BE2C (cell line): ENCODE measurements at places on chromosomes 4 and X.

- DNase-seq, result no peak
Measured at GRCh38 chr4:89739311-89739988, 97.5 kb downstream of the SNCA start.

DNA sequence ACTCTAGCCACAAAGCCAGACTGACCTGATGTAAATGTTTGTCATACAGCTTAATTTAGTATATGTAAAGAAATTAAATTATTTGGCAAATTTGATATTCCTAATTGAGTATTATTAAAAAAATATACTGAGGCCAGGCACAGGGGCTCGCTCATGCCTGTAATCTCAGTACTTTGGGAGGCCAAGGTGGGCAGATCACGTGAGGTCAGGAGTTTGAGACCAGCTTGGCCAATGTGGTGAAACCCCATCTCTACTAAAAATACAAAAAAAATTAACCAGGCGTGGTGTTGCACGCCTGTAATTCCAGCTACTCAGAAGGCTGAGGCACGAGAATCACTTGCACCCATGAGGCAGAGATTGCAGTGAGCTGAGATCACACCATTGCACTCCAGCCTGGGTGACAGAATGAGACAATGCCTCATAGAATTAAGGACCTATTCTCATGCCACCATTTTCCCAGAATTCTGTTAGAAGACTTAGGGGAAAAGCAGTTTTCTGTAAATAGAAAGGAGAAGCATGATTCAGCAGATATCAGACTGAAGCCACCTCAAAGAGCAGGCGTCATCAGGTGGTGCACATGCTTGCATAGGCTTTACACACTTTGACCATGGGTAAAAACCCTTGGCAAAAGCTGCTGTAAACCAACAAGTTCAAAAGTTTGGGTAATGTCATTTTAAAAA, 6.1 kb downstream of the UBQLN2 start:
- DNase-seq, result no peak

DNA sequence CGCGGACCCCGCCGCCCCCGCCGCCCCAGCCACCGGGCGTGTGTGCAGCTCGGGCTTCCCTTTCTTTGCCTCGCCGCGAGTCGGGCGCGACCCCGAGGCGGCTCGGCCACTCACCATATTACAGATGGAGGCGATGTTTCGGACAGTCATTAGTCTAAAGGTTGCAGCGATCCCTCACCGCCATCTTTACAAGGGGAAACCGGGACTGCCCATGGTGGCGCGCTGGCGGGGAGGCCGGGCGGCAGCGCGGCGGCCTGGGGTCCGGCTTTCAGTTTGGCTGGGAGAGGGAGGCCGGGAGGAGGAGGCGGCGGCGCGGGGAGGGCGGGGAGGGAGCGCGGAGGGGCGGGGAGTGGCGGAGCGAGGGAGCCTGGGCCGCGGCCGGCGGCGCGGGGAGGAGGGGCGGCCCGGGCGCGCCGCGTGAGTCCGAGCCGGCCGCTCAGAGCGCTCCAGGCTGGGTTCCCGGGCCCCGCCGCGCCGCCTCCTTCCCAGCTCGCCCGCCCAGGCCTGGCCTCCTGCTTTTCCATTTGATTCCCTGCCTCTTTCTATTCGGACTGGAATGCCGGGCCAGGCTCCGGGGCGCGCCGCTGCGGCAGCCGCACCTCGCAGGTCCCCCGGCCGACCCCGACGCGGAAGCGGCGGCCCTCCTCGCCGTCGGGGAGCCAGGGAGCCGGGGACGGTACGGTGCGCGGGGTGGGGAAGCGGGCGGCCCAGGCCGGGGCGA, at the start of gene USP46:
TSS of gene USP46 (minus strand) at position 301 of the 721 bp plus-strand sequence. CDS start at position 150, 151 bp downstream.
- peak; percentile 80 for DNase-seq

DNA sequence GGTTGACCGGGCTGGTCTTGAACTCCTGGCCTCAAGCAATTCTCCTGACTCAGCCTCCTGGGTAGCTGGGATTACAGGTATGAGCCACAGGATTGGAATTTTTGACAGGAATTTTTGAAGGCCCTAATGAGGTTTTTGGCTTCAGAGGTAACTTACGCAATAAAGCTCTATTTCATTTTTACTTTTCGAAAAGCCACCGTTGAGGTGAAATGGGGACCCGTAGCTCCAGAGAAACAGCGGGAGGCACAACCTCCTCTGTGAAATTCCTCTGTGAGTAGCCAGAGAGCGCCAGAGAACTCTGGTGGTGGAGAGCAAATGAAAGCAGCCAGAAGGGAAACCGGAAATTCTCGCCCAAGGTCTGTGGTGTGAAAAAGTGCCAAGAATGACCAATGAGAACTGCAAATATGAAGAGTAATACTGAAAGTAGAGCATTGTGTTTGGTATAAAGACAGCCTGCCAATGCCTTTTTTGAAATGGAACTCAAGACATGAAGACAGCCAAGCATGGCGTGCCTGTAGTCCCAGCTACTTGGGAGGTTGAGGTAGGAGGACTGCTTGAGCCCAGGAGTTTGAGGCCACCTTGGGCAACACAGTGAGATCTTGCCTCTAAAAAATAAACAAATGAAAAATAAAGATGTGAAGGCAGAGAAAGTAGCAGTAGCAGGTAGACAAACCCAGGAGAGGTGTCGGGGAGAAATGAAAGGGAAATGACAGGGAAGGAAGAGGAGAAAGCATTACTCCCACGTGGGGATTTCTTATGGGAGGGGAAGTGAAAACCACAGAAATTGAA, 33.0 kb upstream of the TMEM131L start:
- DNase-seq, result peak; percentile 42

GRCh38 chr4:79863333-79863732, 209.7 kb downstream of the ANTXR2 start:
- DNase-seq, result no peak

- no peak for DNase-seq
Measured at GRCh38 chr4:94833394-94833793, 75.6 kb downstream of the BMPR1B start.

DNA sequence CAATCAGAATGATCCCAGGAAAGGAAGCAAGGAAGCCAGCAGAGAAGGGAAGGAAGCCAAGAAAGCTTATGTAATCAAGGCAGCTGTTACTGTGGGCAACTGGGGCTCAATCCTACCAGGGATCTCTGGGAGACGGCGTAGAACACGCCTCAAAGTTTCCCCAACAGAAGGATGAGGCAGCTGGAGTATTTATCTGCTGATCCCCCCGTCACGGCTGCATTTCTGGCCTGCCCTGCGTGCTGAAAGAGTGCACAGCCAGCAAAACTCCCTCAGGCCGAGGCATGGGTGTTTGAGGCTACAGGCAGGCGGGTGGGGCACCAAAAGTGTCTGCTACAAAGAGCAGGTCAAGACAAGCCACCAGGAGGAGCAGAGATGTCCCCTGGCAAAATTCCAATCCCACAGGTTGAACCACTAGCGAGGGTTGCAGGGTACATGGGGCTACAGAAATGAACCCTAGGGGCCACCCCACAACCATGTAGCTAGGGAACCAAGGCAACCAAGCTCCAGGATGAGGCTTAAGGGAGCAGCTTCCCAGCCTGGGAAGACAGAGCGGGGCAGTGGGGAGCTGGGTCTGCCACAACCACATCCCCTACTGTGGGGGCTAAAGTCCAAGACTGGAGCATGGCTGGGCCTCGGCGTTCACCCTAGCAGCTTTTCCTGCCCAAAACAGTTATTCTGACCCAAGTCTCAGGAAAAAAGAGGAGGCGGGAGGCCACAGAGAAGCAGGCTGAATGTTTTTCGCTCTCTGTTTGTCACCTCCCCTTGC, 113.4 kb downstream of the BCOR start:
- peak; percentile 31 for DNase-seq

GRCh38 chrX:134444681-134445080, 15.3 kb upstream of the HPRT1 start:
- DNase-seq, result no peak

GRCh38 chr4:3873408-3874027, 107.3 kb downstream of the ADRA2C start:
- DNase-seq, result peak; percentile 72

- peak; percentile 78 for DNase-seq
Measured at GRCh38 chr4:151276787-151277562, at the start of gene PRSS48. Gene PRSS48 (plus strand): TSS chr4:151277161. CDS start chr4:151277173, 12 bp downstream.

- DNase-seq, result no peak
Measured at GRCh38 chrX:31333165-31333831, 261.5 kb upstream of the FTHL17 start.

DNA sequence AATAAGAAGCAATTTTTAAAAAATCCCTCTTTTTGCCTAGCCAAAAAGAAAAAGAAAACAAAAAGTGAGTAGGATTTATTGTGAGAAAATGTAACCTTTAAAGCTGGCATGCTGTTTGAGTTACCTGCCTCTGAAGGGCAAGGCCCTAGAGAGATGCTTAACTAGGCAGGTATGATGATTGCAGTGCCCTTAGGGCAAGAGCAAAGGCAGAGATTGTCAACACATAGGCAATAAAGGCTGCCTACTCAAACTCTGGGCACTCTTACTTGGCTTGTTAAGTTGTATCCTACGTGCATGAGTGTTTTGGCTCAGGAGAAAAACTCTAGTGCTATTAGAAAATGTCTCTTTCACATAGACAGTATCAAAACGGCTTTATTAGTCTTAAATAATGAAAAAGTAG, 306.0 kb downstream of the RPA4 start:
- DNase-seq, result no peak

GRCh38 chrX:65596270-65597034, 61.9 kb upstream of the LAS1L start:
- no peak for DNase-seq

GRCh38 chr4:37216209-37216608, 28.3 kb upstream of the NWD2 start:
- no peak for DNase-seq
